Osteoblast (primary cell): ENCODE measurements at places on chromosomes 1 and 21. TPM values are rescaled to one million over a fixed set of nuclear protein-coding genes. Genes with fewer than 3 reads are reported as not detected.
A peak's percentile ranks its signal among the peaks of the same experiment; 100 is the strongest.

The PTAFR gene
- total RNA-seq: under 0.01 TPM in 2 replicates

The TRPM2 gene
- under 0.01 and 0.36 TPM in 2 replicates for total RNA-seq

The MTARC2 gene
- 7.7 and 9.4 TPM in 2 replicates for total RNA-seq

The NTRK1 gene
- total RNA-seq: 0.36 and 0.88 TPM in 2 replicates

The KCNN3 gene
- under 0.01 TPM in 2 replicates for total RNA-seq

The S100A10 gene
- total RNA-seq: 103 and 116 TPM in 2 replicates

The AADACL4 gene
- not detected in 2 replicates for total RNA-seq

The AK5 gene
- total RNA-seq: 25.3 and 38.3 TPM in 2 replicates

The IKBKE gene
- 14.7 and 18.8 TPM in 2 replicates for total RNA-seq

The MARK1 gene
- total RNA-seq: 0.72 and 1.5 TPM in 2 replicates

The CRNN gene
- not detected in 2 replicates for total RNA-seq

DNA sequence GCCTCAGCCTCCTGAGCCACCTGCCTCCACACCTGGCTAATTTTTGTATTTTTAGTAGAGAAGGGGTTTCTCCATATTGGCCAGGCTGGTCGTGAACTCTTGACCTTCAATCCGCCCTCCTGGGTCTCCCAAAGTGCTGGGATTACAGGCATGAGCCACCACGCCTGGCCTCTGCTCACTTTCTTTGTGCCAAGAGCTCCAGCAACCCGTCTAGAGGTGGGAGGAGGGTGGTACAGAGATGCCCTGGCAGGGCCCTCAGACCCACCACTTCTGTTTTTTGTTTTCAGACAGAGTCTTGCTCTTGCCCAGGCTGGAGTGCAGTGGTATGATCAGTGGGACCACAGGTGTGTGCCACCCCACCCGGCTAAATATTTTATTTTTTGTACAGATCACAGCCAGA, 6.9 kb upstream of the SYNC start:
- no peak overlapping the region for H3K27ac ChIP-seq
- H3K27me3 ChIP-seq: no peaks in the 10 kb centered on the region
- peaks cover 15% of the 10 kb centered on the region for H3K4me1 ChIP-seq
- H3K36me3 ChIP-seq: no peaks in the 10 kb centered on the region

DNA sequence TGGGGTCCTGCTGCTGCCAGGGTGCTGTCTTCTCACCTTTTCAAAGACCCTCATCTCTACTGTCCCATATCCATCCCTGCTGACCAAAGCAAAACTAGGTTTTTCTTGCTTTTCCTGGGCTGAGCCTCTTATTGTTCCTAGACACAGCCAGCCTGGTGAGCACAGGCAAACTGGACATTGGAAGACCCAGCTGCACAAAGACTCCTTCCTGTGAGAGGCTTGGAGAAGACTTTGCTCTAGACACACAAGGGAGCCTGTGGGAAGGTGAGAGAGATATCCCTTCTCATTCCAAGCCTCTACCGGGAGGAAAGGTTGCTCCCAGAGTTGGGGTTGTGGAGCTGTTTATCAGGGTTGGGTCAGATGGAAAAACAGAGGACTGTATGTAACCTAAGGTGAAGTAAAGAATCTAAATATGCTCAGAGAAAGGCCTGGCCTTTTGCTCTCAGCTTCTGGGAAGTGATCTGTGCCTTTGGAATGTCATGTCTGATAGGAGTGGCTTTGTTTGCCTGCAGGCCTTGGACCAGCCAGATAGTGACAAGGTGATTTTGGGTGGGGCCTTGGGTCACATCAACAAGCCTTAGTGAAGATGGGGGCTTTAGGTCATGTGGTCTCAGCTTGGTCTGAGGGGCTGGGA, 87.6 kb upstream of the RUNX1 start:
- H3K4me1 ChIP-seq: peaks cover 25% of the 10 kb centered on the region
- no peaks in the 10 kb centered on the region for H3K36me3 ChIP-seq
- H3K27me3 ChIP-seq: no peaks in the 10 kb centered on the region
- DNase-seq: peak; percentile 48

DNA sequence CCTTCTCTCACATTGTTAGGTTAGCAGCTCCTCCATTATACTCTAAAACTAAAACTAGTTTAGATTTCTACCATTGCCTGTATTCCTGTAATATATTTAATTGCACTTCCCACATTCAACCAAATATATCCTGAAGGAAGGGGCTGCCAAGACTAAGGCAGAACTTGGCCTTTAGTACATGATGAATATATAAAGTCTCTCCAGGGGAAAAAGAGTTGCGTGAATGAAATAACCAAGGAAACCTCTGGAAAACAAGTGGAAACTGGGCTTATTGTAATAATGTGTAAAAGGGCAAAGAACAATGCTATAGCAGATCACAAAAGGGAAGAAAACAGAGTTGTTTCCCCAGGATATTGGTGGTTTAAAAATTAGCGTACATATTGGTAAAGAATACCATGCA, 1012.5 kb upstream of the PRMT6 start:
- H3K4me1 ChIP-seq: no peaks in the 10 kb centered on the region
- no peak overlapping the region for H3K27ac ChIP-seq
- H3K4me3 ChIP-seq: no peak overlapping the region
- no peak for DNase-seq

DNA sequence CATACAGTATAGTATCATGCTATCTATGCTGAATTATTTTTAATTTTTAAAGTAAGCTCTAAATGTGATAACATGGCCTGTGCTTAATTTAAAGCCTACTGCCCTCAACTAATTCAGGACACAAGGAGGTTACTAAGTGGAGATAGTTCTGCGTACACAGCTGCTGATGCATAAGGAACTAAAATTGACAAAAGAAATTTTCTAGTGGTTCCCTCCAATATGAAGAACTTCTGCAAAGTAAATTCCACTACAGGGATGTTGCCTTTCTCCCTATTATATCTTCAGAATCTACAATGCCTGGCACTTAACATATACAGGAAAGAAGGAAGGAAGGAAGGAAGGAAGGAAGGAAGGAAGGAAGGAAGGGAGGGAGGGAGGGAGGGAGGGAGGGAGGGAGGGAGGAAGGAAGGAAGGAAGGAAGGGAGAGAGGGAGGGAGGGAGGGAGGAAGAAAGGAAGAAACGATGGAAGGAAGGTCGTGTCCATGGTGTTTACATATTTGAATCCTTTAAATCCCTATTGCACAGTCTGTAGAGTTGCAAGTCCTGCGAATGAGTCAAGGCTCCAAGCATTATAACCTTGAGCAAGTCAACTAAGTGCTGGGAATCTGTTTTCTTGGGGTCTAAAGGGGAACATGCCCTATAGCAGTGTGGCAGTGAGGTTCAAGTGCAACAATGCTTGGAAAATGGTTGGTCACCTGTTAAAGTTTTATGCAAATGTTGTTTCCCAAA, 171.2 kb downstream of the LMX1A start:
- DNase-seq: no peak
- H3K36me3 ChIP-seq: no peaks in the 10 kb centered on the region
- no peak overlapping the region for H3K27ac ChIP-seq

DNA sequence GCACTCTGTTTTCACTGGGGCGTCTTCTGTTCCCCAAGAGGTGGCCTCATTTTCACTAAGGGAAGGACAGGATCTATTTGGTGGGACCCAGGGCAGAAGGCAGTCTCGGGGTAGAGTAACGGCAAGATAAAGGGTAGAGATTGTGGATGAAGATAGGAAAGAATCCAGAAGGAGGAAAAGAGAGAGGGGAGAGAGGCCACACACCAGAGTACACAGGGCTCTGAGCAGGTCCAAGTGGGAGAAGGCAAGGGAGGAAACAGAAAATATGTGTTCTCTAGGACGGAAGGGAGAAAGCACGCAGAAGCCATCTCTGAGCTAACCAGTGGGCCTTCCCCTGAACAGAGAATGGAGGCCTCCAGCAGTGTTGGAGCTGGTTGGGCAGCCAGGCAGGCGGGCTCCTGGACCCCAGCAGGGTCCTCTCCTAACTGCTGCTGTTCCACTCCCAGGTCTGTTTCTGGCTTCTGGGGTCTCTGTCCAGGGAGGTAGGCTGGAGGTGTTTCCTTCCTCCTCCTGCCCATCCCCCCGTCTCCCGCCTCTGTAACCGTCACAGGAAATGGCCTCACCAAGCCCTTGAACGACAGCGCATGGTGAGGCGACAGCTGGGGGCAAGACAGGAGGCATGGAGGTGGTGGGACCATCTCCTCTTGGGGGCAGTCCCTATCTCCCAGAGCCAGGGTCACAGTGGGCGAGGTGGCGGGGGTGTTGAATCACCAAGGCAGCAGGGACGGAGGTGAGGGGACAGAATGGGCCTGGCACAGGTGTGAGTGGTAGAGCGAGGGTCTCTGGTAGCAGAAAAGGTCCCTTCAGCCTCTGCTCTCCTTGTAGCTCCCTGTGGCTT, 649 bp downstream of the PTPN7 start:
- H3K36me3 ChIP-seq: no peaks in the 10 kb centered on the region
- no peak overlapping the region for H3K4me3 ChIP-seq
- H3K27ac ChIP-seq: no peak overlapping the region
- DNase-seq: no peak
- H3K4me1 ChIP-seq: peaks cover 7% of the 10 kb centered on the region

DNA sequence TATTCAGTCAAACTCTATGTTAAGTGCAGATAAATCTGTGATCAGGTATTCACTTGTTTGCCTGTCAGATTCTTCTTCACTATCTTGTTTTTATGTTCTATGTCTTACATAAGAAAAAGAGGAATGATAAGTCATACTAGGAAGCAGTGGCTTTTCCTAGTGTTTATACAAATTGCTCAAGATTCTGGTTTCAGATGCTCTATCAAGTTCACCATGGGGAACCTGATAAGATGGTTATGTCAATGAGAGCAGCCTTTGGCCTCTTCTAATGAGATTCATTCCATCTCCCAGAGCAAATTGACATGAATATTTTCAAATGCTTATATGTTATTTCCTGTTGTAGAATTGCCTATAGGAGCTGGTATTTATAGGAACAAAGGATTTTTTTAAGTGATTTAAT, 218.8 kb upstream of the TMPRSS15 start:
- H3K27me3 ChIP-seq: no peaks in the 10 kb centered on the region
- H3K4me1 ChIP-seq: no peaks in the 10 kb centered on the region
- H3K4me3 ChIP-seq: no peak overlapping the region
- H3K27ac ChIP-seq: no peak overlapping the region

- no peaks in the 10 kb centered on the region for H3K27me3 ChIP-seq
- H3K36me3 ChIP-seq: no peaks in the 10 kb centered on the region
- no peak for DNase-seq
- no peak overlapping the region for H3K4me3 ChIP-seq
- peaks cover under 1% of the 10 kb centered on the region for H3K4me1 ChIP-seq
Observed at GRCh38 chr21:44919111-44919912, 1.4 kb downstream of the ITGB2 start.

DNA sequence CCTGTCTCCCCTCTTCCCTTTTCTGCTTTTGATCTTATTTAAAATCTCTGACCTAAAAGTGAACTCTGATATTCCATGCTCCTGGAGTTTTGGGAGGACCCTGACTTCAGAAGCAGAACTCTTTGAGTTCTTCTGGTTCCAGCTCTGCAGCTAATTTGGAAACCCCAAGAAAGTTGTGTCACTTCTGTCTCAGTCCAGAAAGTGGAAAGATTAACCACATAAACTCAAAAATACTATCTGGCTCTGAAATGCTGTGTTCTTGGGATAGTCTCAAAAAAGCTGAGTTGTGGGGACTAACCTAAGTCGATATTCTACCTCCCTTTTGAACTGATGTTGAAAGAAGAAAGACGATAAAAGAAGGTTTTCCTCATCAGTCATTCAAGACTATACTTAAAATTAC, 59.8 kb downstream of the ITPKB start:
- H3K27me3 ChIP-seq: peaks cover 19% of the 10 kb centered on the region
- H3K4me3 ChIP-seq: no peak overlapping the region
- no peak overlapping the region for H3K27ac ChIP-seq
- H3K4me1 ChIP-seq: peaks cover 18% of the 10 kb centered on the region
- DNase-seq: no peak

GRCh38 chr1:110106013-110106941, 6.0 kb upstream of the UBL4B start:
- H3K4me3 ChIP-seq: no peak overlapping the region
- no peaks in the 10 kb centered on the region for H3K27me3 ChIP-seq
- DNase-seq: peak; percentile 97
- H3K27ac ChIP-seq: no peak overlapping the region
- peaks cover 17% of the 10 kb centered on the region for H3K4me1 ChIP-seq
- no peaks in the 10 kb centered on the region for H3K36me3 ChIP-seq

DNA sequence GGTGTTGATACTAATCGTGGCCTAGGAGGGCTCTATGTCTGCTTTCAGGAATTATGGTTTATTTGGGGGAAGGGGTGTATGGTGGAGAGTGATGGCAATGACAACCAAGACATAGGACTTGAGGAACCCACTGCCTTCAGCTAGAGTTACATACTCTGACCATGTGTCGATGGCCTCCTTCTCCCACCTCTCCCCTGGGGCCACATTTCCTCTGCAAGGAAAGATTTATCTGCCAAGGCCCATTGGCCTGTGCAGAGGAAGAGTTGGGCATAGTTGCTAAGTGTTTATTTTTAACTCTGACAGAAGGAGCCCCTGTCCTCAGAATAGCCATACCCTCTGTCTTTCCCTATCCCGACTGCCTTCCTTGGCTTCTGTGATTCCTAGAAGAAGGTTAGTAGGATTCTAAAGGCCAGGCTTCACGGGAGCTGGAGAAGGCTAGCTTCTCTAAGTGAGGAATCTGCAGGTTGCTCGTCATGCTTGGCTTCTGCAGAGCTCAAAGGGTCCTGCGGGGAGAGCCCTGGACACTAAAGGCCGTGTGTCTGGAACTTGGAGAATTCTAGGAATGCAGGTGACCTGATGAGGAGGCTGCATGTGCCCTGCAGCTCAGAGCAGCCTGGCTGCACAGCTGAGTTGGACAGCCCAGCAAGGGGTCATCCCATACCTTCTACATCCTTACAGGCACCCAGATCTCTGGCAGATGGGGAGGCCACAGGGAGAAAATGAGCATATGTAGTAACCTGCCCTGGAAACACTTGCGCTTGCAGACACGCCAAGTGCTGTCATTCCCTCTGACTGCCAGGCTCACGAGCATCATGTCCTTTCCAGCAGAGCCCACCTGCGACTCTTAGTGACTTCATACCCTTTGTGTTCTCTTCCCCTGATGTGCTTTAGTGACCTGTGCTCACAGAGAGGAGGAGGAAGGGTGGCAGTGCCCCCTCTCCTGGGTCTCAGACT, 9.7 kb downstream of the MAPKAPK2 start:
- peaks cover 50% of the 10 kb centered on the region for H3K4me1 ChIP-seq
- H3K27ac ChIP-seq: peak overlapping the region; percentile 91
- H3K4me3 ChIP-seq: peak overlapping the region; percentile 16
- H3K36me3 ChIP-seq: peaks cover 20% of the 10 kb centered on the region

- DNase-seq: no peak
- H3K27ac ChIP-seq: no peak overlapping the region
- H3K27me3 ChIP-seq: no peaks in the 10 kb centered on the region
- no peak overlapping the region for H3K4me3 ChIP-seq
- H3K36me3 ChIP-seq: peaks cover 54% of the 10 kb centered on the region
Observed at GRCh38 chr1:220203816-220204215, 68.4 kb downstream of the RAB3GAP2 start.

DNA sequence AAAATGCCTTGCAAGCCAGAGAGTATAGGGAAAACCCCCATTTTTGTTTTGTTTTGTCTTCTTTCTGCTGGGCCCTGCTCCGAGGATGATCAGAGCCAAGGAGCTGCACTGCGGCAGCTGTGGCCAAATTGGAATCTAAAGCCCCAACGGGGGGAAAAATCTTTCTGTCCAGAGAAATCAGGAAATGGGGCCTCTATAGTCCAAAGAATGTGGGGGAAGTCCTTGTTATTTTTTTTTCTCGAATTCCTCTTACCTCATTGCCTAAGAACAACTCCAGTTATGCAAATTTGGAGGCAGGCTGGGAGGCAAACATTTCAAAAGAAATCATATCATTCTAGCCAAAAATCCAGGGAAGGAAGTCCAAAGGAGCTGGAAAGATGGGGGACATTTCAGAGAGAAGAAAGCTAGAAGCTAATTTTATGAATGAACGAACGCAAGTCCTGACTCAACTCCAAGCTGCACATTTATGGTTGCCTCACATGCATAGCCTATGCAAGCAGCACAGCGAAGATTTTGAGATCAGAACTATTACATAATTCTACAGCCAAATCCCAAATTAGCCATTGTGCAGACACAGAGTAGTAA, 263.2 kb downstream of the KCTD3 start:
- peak; percentile 9 for DNase-seq
- no peaks in the 10 kb centered on the region for H3K4me1 ChIP-seq
- H3K27ac ChIP-seq: no peak overlapping the region
- no peaks in the 10 kb centered on the region for H3K27me3 ChIP-seq
- no peaks in the 10 kb centered on the region for H3K36me3 ChIP-seq
- no peak overlapping the region for H3K4me3 ChIP-seq
